IMR-90 (cell line): ENCODE measurements at places on chromosomes 11 and 22. TPM values are rescaled to one million over a fixed set of nuclear protein-coding genes. Genes with fewer than 3 reads are reported as not detected.

The MMP27 gene
- not detected in 2 replicates for polyA plus RNA-seq

The SYT7 gene
- 0.19 and 0.26 TPM in 2 replicates for polyA plus RNA-seq

The APOBEC3G gene
- 4.7 and 5.3 TPM in 2 replicates for polyA plus RNA-seq

The IGLL5 gene
- not detected in 2 replicates for polyA plus RNA-seq

The SYCE3 gene
- not detected in 2 replicates for polyA plus RNA-seq

The POLD4 gene
- 133 and 152 TPM in 2 replicates for polyA plus RNA-seq
